ENCODE measurements at places on chromosomes 16 and 17.

DNA sequence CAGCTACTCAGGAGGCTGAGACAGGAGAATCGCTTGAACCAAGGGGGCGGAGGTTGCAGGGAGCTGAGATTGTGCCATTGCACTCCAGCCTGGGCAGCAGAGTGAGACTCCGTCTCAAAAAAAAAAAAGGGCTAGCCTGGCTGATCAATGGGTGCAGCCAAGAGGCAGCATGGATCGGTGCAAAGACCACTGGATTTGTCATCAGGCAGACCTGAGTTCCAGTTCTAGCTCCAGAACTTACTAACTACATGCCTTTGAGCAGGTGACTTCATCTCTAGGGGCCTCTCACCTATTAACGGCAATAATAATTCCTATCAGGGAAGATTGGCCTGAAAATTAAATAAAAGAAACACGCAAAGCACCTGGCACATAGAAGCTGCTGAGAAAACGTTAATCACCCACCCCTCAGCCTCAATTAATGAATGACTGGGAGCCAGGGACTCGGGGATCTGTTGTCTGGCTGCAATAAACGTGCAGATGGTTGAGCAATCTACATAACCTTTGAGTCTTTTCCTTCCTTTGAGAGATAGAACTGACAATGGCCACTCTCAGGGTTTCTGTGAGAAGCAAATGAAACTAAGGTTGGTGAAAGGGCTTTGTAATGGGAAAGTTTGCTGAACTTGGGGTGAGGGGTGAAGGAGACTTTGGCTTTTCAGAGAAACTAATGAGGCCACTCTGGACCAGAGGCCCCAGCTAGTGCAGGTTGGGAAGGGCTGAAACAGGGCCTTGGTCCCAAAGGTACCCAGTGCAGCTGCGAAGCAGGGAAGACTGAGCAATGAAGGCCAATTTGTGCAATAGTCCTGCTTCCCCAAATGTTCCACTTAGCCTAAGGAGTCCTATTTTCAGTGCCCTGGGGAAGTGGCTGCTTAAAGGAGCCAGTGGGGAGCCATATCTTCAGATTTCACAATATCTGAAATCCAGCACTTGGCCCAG lies 7.6 kb downstream of the SEZ6L2 start:
- no peak for ATAC-seq

GRCh38 chr16:49482690-49483089 lies 109.1 kb downstream of the C16orf78 start:
- ATAC-seq, result no peak

- ATAC-seq, result no peak
Measured at GRCh38 chr16:19278403-19278802, 7.1 kb upstream of the CLEC19A start.

- ATAC-seq, result no peak
Measured at GRCh38 chr16:19532601-19533000, 8.9 kb downstream of the CCP110 start.

GRCh38 chr16:58032710-58033293 lies 7.2 kb downstream of the MMP15 start:
- ATAC-seq, result no peak

- ATAC-seq, result no peak
Measured at GRCh38 chr16:67105881-67106280, 3.9 kb upstream of the PHAF1 start.

- ATAC-seq, result no peak
Measured at GRCh38 chr16:81912395-81912794, 98.9 kb downstream of the SDR42E1 start.

DNA sequence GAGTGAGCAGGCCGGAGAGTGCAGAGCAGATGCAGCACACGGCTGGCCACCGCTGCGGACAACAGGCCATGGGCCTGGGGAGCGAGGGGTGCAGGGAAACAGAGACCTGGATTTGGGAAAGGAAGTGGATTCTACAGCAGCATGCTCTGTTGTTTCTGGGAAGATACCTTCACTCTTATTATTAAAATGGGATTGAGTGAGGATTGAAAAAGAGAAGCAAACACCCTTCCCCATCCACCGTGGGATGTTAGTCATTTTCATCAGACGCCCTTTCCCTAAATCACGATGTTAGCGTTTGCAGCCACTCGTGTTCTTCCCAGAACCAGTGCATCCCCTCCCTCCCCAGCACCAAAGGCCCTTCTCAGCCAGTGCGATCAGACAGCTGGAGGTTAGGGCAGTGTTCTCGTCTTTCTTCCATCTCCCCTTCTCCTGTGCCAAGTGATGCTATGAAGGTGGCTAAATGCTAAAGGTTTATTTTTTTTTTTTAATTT lies 196.5 kb upstream of the CHMP6 start:
- no peak for ATAC-seq

GRCh38 chr16:8569650-8570346 lies 20.5 kb downstream of the TMEM114 start:
- no peak for ATAC-seq

DNA sequence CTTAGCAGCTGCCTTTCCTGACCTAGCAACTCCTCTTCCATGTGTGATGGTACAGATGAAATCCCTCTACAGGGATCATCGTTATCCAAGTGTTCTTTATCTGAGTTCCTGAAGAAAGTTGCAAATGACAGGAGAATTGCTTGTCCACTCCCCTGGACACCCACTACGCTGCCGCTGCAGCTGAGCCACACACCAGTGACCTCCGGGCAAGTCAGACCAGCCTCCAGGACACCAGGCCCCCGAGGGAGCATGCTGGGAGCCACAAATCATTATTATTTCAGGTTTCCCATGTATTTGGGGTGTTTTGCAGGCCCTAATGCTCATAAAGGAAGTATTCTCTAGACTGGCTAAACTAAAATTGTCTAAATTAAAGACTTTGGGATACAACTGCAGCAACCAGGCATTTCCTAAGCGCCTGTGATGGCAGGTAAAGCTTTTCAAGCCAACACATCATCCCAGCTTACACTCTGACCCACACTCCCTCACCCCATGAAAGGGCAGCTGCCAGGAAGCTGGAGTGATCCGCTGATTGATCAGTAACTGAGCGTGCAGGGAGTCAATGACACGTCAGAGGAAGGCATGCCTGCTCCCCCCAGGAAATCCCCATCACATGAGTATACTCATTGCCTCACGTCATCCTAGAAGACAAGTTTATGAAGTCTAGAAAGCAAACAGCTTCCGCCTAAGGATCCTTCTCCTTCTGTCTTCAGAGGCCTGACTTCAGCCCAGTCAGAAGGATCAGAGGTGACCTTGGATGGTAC lies 14.4 kb downstream of the FA2H start:
- ATAC-seq, result no peak

GRCh38 chr17:56592487-56593085 lies 913 bp upstream of the NOG start:
- peak; percentile 71 for ATAC-seq

GRCh38 chr17:67139784-67140665 lies 95.7 kb downstream of the CACNG1 start:
- ATAC-seq, result no peak

GRCh38 chr16:66476328-66477027 lies 49.4 kb downstream of the BEAN1 start:
- no peak for ATAC-seq

GRCh38 chr17:39870776-39871175 lies 2.8 kb downstream of the ZPBP2 start:
- no peak for ATAC-seq

DNA sequence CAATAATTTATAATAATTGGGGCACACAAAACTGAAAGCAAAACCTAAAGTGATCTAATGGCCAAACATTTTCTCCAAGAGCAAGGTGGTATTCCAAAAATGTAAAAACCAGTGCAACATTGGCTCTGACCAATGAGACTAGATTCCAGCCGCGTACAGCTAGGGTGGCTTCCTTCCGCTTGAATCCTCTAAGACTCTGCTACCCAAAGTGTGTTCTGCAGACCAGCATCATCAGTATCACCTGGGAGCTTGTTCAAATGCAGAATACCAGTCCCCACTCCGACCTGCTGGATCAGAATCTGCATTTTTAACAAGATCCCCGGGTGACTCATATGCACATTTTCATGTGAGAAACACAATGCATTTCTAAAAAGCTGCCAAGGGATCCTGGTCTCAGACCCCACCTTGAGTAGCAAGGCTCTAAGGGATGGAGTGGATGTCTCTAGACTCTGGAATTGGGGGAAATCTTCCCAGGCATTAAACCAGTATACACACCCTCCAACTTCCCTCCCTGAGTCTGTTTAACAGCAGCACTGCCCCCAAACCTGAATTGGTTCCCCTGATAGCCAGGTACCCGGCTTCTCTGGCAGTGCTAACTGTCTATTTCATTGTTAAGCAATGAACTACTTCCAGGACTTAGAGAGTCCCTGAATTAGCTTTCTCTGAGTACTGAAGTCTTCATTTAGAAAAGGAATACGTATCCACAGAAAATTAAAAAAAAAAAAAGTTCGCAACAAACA lies 118.2 kb downstream of the HS3ST2 start:
- no peak for ATAC-seq

DNA sequence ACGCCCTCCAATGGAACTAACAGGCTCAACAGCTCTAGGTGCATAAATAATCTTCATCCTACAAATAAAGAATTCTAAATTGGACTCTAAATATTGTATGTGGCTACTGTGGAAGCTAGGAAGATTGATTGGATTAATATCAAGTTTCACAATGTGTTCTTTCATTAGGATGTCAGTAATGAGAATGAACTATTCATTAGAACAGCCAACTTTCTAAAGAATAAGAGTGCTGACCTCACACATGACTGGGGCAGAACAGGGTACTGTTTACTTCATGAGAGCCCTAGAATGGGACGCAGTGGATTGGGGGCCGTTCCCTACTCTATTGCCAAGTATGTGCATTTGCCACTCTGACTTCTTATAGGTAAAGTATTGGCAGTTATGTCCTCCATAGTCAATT lies 528.2 kb upstream of the RBFOX1 start:
- ATAC-seq, result no peak

- ATAC-seq, result peak; percentile 87
Measured at GRCh38 chr17:5413682-5414081, 5.8 kb downstream of the NUP88 start.

DNA sequence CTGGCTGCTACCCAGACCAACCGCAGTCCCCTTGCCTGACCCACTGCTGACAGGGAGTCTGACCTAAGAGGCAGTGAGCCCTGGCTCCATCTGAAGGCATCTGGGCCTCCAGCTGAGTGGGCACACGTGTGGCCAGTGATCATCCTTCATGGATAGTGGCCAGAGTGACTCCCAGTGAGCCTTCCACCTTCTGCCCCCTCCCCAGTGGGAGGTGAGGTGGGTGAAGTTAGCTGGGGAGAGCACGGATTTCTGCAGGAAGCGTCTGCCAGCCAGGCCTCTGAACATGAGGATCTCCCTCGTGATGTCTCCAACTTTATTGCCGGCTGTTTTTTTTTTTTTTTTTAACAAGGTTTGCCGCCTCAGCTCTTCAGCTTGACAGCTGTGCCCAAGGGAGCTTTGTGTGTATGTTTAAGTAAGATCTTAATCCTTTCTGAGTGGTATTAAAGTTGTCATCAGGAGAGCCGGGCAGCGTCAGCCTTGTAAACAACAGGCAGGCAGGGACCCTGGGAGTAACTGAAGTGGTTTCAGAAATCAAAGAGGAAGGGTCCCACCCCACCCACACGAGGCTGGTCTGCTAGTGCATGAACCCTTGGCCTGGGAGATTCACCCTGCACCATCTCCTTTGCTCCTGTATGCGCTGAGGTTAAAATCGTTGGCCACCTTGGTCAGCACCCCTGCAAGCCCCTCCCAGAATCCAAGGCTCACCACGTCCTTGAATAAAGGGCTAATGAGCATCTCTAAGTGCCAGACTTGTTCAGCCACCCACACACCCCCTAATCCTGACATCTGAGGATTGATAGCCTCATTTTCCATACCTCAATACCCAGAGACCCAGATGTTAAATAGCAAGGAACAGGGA lies 33.3 kb downstream of the RHBDL3 start:
- ATAC-seq, result no peak

DNA sequence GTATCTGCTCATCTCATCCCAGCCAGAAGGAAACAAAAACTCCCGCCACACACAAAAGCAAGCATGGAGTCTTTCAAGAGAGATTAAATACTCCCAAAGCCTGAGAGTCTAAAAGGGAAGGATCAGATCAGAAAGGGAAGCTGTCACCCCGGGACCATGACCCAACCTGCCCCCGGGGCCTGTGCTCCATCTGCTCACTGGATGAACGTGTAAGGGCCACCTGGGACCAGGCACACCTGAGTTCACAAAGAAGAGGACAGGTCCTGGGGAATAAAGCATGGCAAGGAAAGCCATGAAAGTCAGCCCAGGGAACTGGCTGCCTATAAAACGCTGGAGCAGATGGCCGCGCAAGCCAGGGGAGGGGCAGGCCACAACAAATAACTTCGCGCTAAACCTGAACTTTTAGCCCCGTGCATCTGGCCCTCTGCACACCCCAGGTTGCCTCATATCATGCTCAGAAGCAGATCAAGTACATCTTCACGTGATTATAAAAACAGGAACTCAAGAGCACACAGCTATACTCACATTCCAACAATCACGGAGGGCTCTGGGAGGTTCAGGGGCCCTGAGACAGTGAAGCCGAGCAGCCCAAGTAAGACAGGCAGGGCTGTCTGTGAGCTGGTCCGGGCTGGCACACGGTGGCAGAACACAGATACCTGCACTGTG lies 3.4 kb downstream of the TMEM11 start:
- ATAC-seq, result no peak

DNA sequence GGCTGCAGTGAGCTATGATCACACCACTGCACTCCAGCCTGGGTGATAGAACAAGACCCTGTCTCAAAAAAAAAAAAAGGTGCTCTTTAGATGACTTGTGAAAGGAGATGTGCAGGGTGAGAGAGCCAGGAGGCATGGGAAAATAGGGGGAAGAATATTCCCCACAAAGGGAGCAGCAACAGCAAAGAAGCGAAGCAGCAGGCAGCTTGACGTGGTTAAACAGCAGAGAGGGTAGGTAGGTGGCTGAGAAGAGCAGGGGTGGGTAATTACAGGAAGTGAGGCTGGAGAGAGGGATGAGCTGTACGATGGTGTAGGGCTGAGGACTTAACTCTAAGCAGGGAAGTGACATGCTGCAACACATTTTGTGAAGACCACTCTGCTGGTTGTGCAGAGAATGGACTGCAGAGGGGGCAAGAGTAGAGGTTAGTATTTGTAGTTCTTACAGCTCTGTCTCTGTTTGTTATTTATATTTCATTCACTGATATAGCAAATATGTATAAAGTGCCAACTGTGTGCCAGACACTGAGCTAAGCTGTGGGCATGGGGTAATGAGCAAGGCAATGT lies 1.6 kb downstream of the HEATR3 start:
- ATAC-seq, result no peak

DNA sequence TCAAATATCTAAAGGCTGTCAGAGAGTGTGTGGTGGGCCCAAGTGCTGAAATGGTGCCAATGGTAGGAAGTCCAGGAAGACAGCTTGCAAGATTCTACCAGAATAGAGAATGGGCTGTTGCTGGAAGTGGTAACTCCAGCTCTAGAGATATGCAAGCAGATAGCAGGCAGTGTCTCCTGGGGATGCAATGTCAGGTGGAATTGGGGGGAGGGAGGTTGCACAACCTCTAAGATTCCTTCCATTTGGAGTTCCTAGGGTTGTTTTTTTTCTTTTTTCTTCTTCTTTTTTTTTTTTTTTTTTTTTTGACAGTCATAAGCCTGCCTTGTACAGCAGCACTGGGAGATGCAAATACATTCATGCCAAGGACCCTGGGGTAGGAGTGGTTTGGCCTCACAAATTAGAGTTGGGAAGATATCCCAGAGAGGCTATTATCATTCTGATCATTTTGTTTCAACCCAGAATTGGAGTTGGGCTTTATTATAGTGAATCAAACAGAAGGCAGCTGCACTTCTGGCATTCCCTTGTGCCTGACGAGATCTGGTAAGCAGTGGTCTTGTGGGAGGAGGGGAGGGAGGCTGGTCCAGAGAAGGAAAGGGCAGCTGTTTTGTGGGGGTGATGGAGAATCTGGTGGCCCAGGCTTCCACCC lies 51.1 kb downstream of the SLC6A2 start:
- no peak for ATAC-seq

Data from activated CD4-positive, CD25-positive, alpha-beta regulatory T cell treated with anti-CD3 and anti-CD28 coated beads, Interleukin-2, amount 50 U/mL, for 24 hours (primary cell).